ENCODE measurements at places on chromosomes 12 and 14.

DNA sequence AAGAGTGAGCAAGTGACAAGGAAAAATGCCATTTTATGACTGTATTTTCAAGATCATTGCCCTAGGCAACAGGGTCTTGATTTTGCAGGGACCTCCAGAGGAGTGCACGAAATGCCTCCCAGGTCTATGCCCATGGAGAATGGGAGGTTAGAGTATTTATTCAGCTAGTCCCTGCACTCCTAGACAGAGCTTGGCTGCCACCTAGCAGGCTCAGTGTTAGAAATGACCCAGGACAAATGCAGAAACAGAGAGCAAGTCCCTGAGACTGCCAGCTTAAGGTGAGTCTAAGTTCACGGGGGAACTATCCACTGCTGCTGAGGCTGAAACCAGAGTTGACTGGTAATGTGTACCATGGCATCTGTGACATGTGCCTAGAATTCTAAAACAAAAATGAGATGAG lies 506.4 kb downstream of the MED13L start:
- DNase-seq = no peak

DNA sequence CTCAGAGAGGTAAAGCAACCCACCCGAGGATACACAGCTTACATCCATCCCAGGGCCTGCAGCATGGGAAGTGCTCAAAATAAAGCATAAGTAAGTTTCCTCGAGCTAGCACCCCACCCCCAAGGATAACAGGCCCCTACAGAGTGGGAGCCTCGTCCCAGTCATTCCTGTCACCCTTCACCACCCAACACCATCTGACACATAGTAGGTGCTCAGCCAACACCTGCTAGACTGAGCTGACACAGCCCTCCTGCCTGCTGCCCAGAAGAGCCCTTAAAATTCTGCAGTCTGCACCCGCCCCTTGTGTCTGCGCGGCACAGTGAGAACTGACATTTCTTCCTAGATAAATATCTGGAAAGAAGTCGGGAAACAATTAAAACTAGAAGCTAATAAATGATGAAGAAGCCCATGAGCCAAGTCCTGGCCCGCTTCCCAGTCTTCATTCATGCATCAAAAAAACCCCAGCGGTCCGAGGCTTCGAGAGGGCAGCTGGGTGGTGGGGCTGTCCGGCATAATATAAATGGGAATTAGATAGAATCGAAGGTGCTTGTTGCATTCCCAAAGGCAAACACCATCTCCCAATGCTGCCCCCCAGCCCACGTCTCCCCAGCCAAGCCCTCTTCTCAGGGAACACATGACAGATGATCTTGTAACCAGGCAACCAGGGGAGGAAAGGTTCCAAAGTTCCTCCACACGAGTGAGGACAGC lies 76.2 kb downstream of the BCL11B start:
- no peak for DNase-seq

DNA sequence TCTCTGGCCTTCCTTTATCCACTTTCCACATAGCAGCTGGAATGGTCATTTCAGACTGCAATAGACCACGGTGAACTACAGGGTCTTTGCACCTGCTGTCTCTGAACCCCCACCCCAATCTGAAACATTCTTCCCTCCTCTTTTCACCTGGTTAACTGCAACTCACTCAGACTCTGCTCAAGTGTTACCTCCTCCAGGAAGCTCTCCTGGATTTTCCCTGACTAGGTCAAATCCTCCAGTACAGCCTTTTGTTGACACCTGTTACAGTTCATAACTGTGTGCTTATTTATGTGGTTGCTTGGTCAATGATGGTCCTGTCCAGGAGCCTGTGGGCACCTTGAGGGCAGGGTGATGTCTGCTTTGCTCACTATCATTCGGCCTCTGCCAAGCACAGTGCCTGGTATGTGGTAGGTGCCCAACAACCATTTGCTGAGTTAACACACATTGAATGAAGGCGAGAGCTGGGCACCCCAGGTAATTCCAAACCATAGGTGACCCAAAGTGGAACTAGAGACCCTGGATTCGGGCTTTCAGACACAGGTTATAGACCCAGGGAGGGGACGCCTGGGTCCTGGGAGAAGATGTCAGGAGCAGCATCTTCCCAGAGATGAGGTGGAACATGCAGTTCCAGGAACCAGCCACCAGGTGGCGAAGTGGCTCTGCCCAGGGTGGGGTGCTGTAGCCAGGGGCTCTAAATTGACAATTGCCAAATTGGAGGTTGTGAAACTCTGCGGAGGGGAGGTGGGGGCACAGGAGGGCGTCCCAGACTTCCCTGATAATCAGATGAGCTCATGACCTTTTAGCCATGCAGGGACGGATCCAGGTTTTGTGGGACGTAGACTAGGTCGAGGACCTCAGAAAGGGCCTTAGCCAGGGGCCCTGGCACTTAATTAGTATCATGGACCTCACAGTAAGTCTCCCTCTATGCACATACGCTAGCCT lies 28.1 kb downstream of the TRPV4 start:
- peak; percentile 47 for DNase-seq

DNA sequence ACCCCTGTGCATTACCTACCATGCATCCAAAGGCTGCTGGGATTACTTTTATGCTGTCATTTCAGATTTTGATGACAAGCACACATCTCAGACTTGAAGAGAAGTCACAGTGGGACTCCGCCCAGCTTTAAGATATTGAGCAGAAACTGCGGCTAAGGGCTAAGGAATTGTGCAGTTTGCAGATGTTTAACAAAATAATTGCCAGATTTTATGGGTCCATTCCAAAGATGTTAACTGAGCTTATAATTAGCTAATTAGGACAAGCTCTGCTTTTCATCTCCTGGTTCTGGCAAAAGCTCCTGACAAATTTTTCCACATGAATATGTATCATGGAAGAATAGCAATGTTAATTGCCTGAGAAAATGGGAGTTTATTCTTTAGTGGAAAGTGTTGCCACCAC lies 344.4 kb upstream of the ATXN7L3B start:
- DNase-seq = no peak
